Fibroblast of skin of abdomen (primary cell): ENCODE measurements at places on chromosomes 2 and 18.

- no peak for DNase-seq
These were observed 279.0 kb downstream of the KIAA1328 start for GRCh38 chr18:37107748-37108522.

DNA sequence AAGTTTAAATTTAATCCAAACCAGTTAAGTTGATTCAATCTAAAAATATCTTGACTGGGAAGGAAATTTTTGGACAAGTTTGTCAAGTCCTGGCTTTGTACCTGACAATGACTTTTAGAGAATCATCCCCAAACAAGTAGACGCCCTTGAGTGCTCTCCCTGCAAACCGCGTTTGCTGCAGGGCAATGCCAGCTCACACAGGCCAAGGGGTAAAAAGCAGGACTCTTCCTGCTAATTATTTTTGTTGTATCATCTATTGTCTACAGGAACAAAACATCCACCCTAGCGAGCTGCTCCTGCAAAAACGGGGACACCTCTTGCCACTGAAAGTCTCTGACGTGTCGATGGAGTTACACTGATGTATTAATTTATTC lies 10.9 kb downstream of the ID2 start:
- no peak for DNase-seq

DNA sequence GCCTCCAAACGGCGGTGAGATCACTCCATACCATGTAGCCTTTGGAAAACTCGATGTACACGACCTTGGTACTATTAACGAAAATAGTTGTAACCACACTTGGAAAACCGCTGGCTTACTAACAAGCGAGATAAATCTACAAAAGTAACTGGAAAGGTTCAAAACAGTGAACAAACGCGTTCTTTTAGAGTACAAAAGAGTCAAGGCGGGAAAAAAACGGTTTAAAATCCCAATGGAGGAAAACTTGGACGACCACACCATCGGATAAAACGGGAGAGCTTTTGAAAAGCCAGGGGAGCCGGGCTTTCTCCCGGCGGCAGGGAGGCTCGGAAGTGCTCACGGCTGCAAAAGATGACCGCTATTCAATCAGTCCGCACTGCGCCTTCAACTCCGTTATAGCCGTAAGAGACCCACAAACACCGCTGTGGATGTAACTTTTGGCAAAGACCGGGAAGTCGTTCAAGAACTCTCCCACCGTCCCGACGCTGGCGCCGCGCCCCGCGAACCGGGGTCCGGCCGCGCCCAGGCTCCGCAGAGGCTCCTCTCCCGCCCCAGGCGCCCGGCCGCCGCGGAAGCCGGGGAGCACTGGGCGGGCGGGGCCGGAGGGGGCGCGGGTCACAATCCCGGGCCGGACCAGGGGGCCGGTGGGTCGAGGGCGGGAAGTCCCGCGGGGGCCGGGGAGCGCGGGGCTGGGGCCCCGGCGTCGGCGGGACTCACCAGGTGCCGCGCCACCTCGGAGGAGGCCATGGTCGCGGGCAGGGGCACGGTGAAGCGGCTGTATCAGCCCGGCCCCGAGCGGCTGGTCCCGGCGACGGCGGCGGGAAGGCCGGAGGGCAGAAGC lies 465 bp downstream of the SEPTIN10 start:
- peak; percentile 58 for DNase-seq

DNA sequence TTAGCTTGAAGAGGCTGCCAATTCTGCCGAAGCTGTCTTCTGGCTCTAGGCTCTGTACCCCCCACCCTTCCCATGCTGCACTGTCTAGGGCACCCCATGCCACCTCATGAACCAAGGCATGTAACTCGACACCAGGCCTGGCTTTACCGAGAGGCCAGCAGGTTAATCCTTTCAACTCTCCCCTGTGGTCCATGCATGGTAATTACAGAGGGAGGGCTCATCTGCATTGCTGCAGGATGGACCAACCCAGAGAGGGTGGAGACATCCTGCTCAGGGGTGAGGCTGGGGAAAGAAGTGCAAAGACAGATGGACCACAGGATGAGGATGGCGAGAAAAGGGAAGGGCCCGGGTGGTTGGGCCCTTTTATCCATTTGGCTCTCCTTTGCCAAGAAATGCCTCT lies 65.8 kb downstream of the KCTD1 start:
- DNase-seq: no peak

- no peak for DNase-seq
These were observed 2.0 kb downstream of the ANO7 start for GRCh38 chr2:241190291-241190981.

DNA sequence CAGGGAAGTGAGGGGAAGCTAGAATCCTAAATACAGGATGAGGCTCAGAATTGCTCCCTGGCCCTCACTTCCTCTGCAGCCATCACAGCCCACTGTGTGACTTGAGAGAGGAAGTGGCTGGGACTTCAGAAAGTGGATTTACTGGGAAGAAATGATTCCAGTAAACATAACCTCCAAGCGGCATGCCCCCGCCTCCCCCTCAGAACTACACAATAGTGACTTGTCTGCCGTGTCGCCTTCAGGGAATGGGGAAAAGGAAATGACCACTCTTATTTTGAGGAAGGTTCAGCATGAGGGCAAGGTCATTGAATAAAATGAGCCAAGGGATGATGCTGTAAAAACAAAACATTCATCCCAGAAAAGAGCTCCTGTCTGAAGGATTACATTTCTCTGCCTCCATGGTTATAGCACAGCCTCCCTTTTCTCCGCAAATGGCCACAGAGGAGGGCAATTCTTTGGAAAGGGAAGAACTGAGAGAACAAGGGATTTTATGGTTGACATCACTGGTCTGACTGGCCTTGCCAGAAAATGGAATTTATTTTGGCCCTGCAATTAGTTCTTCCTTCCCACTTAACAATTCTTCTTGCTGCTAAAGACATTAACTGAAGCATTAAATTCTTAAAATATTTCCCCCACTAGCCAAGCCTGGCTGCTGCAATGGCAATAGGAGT lies 78.9 kb upstream of the DAPL1 start:
- DNase-seq: no peak

DNA sequence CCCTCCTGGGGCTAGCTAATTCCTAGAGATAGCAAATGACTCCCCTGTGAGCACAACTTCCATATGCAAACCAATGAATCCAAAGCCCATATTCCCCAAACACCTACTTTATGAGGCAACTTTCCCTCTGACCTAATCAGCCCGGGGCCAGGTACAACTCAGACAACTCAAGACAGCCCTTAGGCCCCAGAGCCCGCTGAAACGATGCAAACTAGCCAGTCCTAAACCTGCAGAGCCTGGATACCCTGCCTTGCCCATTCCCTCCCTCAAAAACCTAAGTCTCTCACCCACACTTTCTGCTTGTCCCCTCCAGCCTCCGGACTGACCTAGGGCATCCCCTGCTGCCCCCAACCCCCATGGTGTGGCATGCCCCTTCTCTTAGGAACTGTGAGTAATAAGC lies 142.8 kb downstream of the ACTR3 start:
- DNase-seq: no peak

DNA sequence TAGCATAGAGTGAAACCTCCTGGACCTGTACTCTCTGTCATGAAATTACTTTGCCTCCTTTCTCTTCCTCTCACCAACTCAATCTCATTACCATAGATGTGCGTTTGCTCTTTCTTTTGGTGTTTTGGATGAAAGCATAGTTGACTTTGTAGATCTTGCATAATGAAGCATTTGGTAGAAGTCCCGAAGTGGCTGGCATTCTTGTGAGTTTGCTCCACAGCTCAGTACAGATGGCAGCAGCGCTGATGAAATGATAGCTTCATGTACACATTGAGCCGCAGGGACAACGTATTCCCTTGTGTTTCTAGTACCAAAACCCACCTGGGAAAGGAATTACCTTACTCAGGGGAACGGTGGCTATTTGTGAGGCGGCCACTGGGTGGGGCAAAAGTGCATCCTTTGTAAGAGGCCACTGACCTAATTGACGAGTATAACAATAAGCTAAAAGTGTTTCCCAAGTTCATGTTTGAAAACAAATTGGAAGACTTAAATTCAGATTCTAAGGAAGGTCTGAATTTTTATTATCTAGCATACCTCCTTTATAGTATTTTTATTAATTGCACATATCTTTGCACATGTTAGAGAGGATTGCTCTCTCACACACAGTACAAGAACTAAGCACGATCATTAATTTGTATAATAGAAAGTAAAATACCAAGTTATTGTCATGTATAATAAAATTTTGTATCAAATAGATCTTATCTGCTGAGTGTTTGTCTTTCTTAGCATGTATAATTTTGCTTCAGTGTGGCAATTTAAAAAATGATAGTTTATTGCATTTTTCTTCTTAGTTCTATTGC lies 25.4 kb upstream of the CDH7 start:
- DNase-seq: peak; percentile 4

DNA sequence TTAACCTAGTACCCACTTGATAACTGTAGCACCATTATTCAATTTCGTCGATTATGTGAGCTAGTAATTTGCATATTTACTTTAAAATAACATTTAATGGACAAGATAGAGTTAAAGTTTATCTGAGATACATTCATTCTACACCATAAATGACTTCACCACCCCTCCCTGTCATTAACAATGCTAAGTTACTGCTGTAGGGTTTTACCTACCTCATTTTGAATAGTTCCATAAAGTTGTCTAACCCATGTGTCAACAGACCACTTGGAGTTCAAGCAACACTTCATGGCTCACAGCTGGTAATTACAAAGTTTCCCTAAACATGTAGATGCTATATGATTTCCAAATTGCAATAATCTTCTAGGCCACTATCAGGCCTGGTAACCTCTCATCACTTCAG lies 127.4 kb upstream of the CYP26B1 start:
- no peak for DNase-seq

- no peak for DNase-seq
These were observed 16.3 kb downstream of the CNDP2 start for GRCh38 chr18:74512321-74513053.

DNA sequence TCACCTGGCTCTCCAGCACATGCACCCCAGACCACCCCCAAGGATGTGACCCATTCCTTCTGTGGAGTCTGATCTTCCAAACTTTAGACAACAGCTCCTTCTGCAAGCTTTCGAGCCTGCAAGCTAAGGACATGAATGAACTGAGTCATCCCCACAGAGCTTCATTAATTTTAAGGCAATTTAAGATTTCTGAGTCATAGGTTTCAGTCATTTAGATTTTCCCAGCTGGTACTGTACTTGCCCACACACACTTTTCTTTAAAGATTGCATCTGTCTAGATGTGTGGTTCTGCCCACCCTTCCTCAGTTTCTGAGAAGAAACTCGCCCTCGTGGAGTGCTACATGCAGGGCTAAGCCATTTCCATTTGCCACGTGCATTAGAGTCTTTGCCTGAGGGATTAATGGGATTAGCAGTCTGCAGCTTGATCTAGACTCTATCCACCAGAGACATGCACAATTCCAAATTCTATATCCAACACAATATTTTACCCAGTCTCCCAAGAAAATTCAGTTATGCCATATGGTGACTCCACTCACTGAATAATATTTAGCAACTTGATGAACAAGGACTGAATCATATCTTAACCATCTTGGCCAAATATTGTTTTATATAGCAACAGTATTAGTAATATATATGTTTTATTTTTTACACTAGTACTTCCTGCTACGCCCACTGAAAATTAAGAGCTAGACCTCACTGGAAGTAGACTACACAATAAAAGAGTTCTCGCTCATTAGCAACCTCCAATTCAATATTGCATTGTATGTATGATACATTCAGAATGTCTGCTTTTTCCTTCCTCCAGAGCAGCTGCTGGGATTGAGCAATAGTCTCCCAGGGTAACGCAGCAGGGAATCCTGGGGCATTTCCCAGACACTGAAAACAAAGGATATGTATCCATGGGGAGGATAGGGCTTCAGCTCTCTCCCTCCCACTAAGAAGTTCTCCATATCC lies 14.3 kb upstream of the TRIB2 start:
- peak; percentile 89 for DNase-seq

- DNase-seq: peak; percentile 35
These were observed 442.2 kb upstream of the SETBP1 start for GRCh38 chr18:44238454-44238853.

DNA sequence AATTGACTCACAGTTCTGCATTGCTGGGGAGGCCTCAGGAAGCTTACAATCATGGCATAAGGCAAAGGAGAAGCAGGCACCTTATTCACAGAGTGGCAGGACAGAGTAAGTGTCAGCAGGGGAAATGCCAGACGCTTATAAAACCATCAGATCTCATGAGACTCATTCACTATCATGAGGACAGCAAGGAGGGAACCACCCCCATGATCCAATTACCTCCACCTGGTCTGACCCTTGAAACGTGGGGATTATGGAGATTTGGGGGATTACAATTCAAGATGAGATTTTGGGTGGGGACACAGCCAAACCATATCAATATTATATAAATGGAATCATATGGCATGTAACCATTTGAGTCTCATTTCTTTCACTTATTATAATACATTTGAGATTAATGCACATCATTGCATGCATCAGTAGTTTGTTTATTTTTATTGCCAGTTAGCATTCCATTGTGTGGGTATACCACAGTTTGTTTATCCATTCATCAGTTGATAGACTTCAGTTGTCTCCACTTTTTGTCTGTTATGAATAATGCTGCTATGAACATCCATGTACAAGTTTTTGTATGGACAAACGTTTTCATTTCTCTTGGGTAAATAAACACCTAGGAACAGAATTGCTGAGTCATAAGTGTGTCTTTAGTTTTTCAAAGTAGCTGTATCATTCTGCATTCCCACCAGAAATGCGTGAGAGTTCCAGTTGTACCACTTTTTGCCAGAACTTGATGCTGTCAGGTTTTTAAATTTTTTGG lies 5.8 kb upstream of the SRBD1 start:
- peak; percentile 16 for DNase-seq

GRCh38 chr2:196853301-196854087 lies 44.3 kb upstream of the C2orf66 start:
- DNase-seq: no peak

- no peak for DNase-seq
These were observed 1100.4 kb upstream of the SLC39A10 start for GRCh38 chr2:194556629-194557028.

DNA sequence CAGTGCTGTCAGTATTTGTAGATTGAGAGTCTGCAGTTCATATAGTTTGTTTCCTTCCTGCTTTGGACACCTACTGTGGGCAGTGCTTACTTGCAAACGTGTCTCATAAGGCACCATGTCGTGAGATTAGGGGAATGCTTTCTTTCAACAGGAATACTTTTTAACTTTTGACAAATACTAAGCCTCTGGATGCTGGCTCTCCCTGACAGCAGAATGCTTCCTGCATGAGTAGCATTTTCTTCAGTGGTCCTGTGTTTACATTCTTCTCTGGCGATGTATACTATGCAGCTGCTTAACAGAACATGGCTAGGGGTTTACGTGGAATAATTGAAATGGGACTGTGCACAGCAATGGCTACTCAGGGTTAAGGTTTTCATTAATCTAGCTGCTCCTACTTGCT lies 807.5 kb downstream of the MBD2 start:
- DNase-seq: peak; percentile 29

DNA sequence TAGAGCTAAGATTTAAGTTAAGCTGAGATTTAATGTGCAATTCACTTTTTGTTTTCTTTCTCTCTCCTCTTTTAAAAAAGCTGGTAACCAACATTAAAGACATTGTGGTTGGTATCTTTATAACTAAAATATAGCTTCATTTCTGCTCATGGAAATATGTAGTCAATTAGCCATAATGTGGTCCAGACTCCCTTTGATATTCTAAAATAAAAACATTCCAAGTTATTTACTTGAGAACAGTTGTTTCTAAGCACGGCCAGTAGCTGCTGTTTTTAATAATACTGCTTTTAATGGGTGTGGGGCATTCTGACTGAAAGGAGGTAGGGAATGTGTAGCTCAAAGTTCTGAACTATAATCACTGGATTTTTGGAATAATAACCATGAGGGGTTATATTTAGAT lies 183.3 kb upstream of the FBXO11 start:
- peak; percentile 9 for DNase-seq

- no peak for DNase-seq
These were observed 2.4 kb downstream of the DNAJB2 start for GRCh38 chr2:219281588-219281987.
